Stimulated activated CD4-positive, alpha-beta T cell treated with anti-CD3 and anti-CD28 coated beads, Interleukin-12 subunit alpha, Interleukin-12 subunit beta, amount 100 ng/mL, for 48 hours (primary cell): ENCODE measurements at places on chromosomes 16 and 17.

GRCh38 chr17:79852748-79853147 is 13.5 kb upstream of the CBX4 start:
- no peak for DNase-seq

- DNase-seq = no peak
Observed at GRCh38 chr17:80421381-80422090, 6.6 kb downstream of the ENDOV start.

DNA sequence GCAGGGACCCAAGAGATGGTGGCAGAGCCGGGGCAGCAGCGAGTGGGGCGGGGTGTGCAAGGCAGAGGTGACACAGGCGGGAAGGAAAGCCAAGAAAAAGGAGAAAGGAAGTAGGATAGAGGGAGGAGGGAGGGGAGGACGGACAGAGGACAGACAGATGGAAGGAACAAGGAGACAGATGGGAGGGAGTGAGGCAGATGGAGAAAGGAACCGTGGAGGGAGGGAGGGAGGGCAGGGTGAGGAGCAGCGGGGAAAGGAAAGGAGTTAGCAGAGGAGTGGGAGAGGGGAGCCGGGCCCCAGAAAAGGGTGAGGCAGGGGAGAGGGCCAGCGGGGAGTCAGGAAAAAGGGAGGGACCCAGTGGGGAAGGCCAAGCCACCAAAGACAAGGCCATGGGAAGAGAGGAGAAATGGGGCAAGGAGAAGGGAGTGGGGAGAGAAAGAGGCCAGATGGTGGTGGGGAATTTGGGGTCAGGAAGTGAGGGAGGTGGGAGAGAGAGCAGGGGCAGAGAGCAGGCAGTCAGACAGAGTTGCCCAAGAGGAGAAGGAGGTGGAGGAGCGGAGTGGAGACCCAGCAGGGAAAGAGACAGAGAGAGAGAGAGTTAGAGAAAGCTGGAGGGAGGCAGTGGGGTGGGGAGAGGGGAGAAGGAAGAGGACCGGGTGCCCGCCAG is 13.2 kb upstream of the ASGR1 start:
- no peak for DNase-seq

GRCh38 chr17:19348806-19349205 is 13.7 kb downstream of the B9D1 start:
- DNase-seq = no peak

- DNase-seq = no peak
Observed at GRCh38 chr17:79220713-79221291, 146.2 kb downstream of the ENGASE start.

DNA sequence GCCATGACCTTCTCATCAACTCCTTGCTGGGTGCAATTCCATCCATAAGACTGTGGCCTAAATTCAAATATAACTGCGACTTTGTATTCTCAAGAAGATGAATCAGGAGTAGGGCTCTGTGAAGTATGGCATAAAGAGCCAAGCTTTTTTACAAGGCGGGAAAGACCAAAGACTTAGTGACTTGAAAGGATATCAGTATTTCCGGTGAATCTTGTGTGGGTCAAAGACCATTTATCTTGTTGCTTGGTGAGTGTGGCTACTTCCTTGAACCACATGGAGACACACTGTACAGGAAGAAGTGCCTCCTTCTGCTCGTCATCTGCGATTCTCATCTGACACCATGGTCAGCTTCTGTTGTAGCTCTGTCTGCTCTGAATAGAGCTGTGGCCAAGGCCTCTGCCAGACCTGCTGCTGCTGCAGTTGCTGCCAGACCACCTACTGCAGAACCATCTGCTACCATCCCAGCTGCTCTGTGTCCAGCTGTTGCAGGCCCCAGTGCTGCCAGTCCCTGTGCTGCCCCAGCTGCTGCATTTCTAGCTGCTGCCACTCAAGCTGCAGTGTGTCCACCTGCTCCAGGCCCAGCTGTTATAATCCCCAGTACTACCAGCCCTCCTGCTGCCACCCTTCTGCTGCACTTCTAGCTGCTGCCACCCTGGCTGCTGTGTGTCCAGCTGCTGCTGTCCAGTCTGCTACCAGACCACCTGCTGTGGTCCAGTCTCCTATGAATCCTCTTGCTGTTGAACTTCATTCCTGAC is 6.1 kb upstream of the KRTAP2-4 start:
- no peak for DNase-seq
